ENCODE measurements at places on chromosomes 11 and 22. TPM values are rescaled to one million over a fixed set of nuclear protein-coding genes. Genes with fewer than 3 reads are reported as not detected.

KRTAP5-7 gene
- total RNA-seq: not detected

- peak; percentile 54 for DNase-seq
- peak overlapping the region; percentile 82 for H3K4me3 ChIP-seq
- H3K27me3 ChIP-seq: no peaks in the 10 kb centered on the region
- H3K27ac ChIP-seq: 0 out of 2 replicates have a peak overlapping the region, but pooled peaks have one; percentile 40
- peaks cover 6% of the 10 kb centered on the region for H3K36me3 ChIP-seq
These were observed 875 bp upstream of the STT3A start for GRCh38 chr11:125591649-125592304.

- H3K36me3 ChIP-seq: no peaks in the 10 kb centered on the region
- 0 out of 2 replicates have a peak, but pooled peaks cover 4% of the 10 kb centered on the region for H3K27me3 ChIP-seq
- H3K4me1 ChIP-seq: no peaks in the 10 kb centered on the region
- no peak for DNase-seq
- no peak overlapping the region for H3K4me3 ChIP-seq
- no peak overlapping the region for H3K27ac ChIP-seq
These were observed 19.4 kb upstream of the ACCSL start for GRCh38 chr11:44028401-44028800.

DNA sequence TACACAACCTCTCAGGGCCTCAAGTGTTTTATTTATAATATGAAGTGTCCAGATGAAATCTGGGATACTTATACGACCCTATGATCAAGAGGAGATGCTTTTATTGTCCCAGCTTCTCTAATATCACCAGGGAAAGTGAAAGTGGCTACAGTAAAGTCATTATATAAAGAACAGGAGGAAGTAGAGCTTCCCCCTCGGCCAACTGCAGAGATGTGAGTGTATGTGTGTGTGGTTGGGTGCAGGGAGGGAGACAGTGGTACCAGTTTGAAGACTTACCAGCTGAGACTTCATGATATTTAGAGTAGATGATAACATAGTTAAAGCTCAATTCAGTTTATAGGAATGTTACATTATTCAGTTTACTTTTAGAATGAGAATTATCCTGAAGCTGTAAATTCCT lies 373.6 kb upstream of the DDI1 start:
- peak; percentile 92 for DNase-seq
- H3K4me1 ChIP-seq: peaks cover 40% of the 10 kb centered on the region
- 0 out of 2 replicates have a peak overlapping the region, but pooled peaks have one; percentile 7 for H3K27ac ChIP-seq
- no peaks in the 10 kb centered on the region for H3K27me3 ChIP-seq

SYT13 gene
- not detected for total RNA-seq

- H3K4me3 ChIP-seq: no peak overlapping the region
- peak overlapping the region; percentile 47 for H3K27ac ChIP-seq
- H3K36me3 ChIP-seq: no peaks in the 10 kb centered on the region
- no peaks in the 10 kb centered on the region for H3K27me3 ChIP-seq
- peak; percentile 39 for DNase-seq
These were observed 15.6 kb downstream of the SYNGR1 start for GRCh38 chr22:39365492-39365780.

DNA sequence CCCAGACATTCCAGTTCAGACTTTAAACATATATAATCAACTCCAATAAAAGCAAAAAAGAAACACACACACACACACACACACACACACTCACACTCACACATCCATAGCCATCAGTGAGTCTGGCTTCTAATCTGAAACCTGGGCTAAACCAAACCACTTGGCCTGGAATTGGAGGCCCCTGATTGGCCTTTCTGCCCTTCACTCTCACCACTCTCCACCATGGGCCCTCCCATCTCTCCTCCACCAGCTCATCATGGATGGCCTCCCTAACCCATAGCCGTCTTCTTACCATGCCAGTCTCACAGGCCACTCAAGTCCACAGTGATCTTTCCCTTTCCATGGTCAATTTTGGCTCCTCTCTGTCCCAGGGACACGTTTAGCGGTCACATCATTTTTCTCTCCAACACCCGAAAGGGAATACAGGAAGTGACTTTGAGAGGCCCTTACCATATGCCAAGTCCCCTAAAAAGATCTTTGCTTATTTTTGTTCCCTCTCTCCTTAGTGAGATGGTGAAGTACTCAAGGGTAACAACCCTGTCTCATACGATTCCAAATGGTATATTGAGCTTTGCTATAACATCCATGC lies 66.6 kb downstream of the ENDOD1 start:
- no peak overlapping the region for H3K27ac ChIP-seq
- no peak overlapping the region for H3K4me3 ChIP-seq
- H3K27me3 ChIP-seq: no peaks in the 10 kb centered on the region

DNA sequence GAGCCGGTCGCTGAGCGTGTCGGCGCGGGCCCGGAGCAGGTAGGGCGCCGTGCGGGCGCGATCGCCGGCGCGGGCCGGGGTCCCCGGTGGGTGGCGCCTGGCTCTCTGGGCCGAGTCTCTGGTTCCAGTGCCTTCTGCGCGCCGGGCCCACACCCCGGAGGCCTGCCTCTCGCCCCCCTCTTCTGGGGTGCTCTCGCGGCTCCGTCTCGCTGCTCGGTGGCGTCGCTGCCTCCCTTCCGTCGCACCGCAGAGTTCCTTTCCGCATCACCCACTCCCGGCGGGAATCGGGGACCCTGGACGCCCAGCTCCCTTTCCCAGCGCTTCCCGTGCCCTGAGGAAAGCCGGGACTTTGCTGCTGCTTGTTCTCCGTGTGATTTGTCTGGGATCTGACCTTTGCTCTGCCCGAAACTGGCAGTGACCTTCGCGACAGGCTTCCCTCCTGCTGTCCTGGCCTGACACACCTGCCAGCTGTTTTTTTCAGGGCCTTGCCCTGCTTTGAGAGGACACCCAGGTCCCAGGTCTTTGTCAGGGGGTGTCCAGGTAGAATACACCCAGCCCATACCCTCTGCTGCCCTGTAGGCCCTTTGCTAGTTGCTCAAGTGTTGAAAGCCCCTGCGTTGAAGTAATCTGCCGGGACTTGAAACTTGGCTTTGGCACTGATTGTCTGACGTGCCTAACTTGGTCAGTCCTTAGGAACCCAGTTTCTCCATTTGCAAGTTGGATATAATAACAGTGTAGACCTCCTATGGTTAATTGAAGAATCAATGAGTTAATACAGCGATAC lies 711 bp downstream of the FDX1 start:
- no peak overlapping the region for H3K27ac ChIP-seq
- peak; percentile 85 for DNase-seq
- H3K4me1 ChIP-seq: peaks cover 33% of the 10 kb centered on the region
- no peaks in the 10 kb centered on the region for H3K27me3 ChIP-seq
